ENCODE measurements at places on chromosomes 7 and 10.

- no peak for DNase-seq
Observed at GRCh38 chr10:5999440-6000165, 22.3 kb upstream of the IL15RA start.

DNA sequence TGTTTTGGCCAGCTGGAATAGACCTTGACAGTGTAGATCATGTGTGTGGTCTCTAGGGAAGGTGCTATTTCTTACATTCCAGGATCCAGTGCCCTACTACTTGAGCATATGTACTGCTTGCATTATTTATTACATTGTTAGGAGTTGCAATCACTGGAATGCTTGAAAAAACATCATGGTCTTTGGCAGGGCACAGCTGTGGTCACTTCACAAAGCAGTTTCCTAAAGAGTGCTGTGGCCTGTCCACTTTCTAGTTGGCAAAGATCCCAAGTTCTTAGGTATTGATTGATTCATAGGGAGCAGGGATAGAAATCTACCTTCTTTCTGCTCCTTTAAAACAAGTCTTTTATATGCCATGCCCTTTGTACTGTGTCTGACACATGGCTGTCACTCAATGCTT, 4.6 kb downstream of the C7orf25 start:
- DNase-seq = no peak

DNA sequence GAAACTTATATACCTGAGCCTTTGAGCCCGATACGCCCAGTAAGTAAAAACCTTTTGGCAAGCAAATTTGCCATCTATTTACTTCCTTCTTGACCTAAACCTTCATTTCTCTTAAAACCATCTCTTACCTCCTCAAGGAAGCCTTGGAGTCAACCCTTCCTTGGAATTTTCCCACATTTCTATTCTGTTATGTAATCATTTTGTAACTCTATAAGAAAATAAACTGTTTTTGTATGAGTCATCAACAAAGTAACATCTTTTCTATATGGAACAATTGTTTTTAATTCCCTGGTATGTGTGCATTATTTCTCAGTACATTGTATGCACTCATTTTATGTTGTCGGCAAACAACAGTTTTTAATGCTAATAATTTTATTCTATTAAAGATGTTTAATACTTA, 162.0 kb downstream of the TEX36 start:
- no peak for DNase-seq

DNA sequence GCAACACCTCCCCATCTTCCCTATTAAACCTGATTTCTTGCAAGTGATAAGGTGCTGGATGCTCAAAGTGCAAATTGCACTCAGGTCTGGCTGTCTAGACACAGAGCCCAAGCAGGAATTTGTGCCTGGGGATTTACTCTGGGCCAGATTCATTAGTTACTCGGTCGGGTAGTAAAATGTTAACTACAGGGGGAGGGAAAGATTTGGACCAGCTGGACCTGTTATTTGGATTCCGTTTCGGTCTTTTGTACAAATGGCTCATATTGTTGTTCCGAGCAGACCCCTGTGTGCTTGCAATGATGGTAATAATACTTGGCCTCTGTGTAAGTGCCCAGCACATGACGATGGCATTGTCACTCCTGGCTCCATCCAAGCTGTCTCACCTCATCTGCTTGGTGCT, 609.6 kb downstream of the KCNMA1 start:
- DNase-seq = no peak

DNA sequence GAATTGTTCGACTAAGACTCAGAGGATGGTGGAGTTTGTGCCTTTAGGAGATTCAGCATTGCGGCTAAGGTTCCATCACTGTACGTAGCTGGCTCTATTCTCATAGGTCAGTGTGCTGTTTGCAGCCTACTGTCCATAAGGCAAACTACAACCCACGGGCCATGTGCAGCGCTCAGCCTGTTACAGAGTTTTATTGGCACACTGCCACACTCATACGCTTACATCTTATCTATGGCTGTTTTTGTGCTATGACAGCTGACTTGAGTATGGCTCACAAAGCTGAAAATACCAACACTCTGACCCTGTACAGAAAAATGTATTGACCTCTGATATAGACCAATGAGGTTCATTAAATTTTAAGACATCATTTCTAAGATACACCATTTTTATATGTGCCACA, 114.5 kb downstream of the ARID5B start:
- DNase-seq = no peak

GRCh38 chr10:80769700-80770160, 232.0 kb downstream of the SH2D4B start:
- DNase-seq = no peak

GRCh38 chr7:73618538-73618937, 5.8 kb downstream of the MLXIPL start:
- no peak for DNase-seq

DNA sequence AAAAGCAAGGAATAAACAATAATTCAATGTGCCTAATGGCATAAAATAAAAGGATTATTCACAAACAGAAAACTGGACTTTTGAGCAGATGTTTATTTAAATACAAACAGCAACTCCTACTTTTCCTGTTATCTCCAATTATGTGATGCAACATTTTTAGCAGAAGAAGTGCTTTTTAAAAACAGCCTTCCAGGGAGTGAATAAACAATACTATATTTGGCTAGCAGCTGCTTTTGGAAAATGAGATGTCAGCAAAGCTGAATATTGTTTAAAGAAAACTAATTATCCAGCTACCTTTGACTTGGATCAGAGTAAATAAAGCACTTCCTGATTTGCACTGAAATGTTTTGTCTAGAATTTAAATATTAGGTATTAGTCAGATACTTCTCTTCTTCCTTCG, 23.2 kb downstream of the CDK1 start:
- no peak for DNase-seq

GRCh38 chr7:33581236-33581635, 324.1 kb upstream of the BMPER start:
- DNase-seq = no peak

DNA sequence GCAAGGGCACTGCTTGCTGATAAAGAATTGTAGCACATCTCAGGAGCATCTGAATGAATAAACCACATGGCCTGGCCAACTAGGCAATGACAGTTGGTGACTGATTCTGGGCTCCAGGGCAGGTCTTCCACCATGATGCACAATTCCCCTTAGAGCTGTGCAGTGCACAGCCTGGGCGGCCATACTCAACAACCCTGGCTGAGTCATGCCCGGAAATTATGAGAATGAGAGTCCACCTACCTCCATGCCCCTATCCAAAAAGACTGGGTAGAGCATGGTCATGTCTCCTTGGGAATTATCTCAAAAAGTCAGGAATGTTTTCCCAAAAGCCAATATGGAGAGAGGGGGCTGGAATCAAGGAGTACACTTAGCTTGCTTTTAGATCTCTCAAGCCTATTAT, 425.6 kb downstream of the PLXNA4 start:
- no peak for DNase-seq

DNA sequence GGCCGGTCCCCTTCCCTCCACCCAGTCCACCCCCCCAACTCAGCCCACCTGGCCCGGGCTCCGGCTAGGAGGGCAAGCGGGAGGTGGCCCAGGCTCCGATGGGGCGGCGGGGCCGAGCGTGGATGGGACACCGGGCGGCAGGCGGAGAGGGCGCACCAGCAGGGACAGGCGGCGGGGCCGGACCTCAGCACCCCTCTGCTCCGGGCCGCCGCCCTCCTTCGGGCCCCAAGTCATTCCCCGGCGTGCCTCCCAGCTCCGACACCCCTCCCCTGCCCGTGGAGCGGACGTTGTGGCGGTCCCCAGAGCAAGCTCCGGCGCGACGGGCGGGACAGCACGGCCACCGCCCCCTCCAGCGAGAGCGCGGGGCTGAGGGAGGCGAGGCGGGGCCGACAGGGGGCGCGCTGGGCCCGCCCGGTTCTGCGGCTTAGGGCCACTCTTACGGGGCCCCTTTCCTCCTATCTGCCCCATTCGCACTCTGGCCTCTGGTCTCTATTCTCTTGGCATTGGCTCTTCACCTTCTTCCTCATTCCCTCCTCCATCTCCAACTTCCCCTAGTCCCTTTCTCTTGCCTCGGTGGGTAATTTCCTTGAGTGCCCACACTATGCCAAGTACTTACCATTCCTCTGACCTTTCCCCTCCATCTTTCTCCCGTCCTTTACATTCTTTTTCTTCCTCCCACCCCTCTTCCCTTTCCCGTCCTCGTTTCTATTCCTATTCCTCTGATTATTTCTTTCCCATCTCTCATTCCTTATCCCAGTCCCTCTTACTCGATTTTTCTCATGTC, 701 bp upstream of the GBX1 start:
- peak; percentile 66 for DNase-seq

GRCh38 chr7:26787701-26788100, 76.7 kb downstream of the SKAP2 start:
- DNase-seq = no peak

- DNase-seq = peak; percentile 70
Observed at GRCh38 chr10:120948889-120949608, 97.9 kb downstream of the WDR11 start.

GRCh38 chr7:21941611-21942141, 4.0 kb downstream of the CDCA7L start:
- DNase-seq = no peak

GRCh38 chr10:46787321-46787615, 124.0 kb upstream of the PTPN20 start:
- no peak for DNase-seq

DNA sequence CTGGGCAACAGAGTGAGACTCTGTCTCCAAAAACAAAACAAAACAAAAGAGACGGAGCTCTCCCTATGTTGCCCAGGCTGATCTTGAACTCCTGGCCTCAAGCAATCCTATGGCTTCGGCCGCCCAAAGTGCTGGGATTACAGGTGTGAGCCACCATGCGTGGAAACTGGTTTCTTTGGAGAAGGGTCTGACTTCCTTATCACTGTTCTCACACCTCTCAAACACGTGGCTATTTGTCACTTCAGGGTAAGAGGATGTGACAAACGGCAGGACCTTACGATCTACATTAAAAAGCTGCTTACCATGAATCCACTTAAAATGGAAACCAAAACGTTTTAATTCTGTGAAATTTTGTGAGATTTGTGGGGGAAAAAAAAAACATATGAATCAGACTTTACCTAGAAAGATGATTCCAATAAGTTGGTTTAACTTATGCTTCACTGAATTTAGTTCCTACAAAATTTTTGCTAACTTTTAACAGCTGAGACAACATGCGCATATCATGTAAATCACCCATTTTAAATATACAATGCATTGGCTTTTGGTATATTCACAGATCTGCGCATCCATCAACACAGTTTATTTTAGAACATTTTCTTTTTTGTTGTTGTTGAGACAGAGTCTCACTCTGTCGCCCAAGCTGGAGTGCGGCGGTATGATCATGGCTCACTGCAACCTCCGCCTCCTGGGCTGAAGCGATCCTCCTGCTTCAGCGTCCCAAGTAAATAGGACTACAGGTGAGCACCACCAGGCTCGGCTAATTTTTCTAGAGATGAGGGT, 18.7 kb upstream of the FOXK1 start:
- no peak for DNase-seq

- DNase-seq = no peak
Observed at GRCh38 chr7:132899-133298, 59.5 kb upstream of the FAM20C start.

DNA sequence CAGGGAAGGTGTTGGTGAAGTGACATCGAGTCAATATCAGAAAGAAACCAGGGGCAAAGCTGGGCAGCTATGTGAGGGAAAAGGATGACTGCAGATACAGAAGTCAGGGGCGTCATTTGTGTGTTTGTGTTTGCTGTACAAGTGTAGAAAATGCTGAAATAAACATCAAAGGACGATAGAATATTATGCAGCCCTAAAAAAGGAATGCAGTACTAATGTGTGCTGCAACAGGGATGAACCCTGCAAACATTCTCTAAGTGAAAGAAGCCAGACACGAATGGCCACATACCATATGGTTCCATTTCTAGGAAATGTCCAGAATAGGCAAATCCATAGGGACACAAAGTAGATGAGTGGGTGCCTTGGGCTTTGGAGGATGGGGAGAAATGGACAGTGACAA, 133.9 kb downstream of the PRPF18 start:
- no peak for DNase-seq
